ENCODE measurements at places on chromosomes 7 and 10. TPM values are rescaled to one million over a fixed set of nuclear protein-coding genes. Genes with fewer than 3 reads are reported as not detected.

Gene SH3PXD2A
- total RNA-seq, result 10.3 TPM

Gene EPDR1
- total RNA-seq, result 5.5 TPM

Gene HECW1
- 1.8 TPM for total RNA-seq

Gene PDK4
- 0.45 TPM for total RNA-seq

Gene OR2A42
- not detected for total RNA-seq

Gene PRKCQ
- 0.34 TPM for total RNA-seq

Gene CFAP69
- 0.30 TPM for total RNA-seq

Gene VKORC1L1
- 9.7 TPM for total RNA-seq

Gene SPDYE5
- not detected for total RNA-seq

Gene SLC13A1
- total RNA-seq, result not detected

Gene FGFBP3
- total RNA-seq, result 2.2 TPM

Gene SAP25
- total RNA-seq, result 0.34 TPM

Gene ZPBP
- not detected for total RNA-seq

Gene DPP6
- not detected for total RNA-seq

Gene PODXL
- total RNA-seq, result 0.17 TPM

Gene DNMBP
- total RNA-seq, result 12.4 TPM

Gene FZD8
- 0.84 TPM for total RNA-seq

Gene ZNF679
- not detected for total RNA-seq

Gene HOGA1
- 1.0 TPM for total RNA-seq

Gene RNF32
- 0.45 TPM for total RNA-seq

Gene TMEM60
- 21.2 TPM for total RNA-seq

Gene KDM7A
- 0.67 TPM for total RNA-seq

Gene OGDHL
- under 0.01 TPM for total RNA-seq

Gene TMEM229A
- not detected for total RNA-seq

Gene HTRA1
- 57.0 TPM for total RNA-seq

Gene CPA4
- 28.1 TPM for total RNA-seq

Gene ANKRD61
- not detected for total RNA-seq

Gene LIPF
- total RNA-seq, result not detected

Gene TEX36
- total RNA-seq, result not detected

Gene OIT3
- total RNA-seq, result not detected

Gene TRIM4
- 15.6 TPM for total RNA-seq

Gene RET
- total RNA-seq, result 0.17 TPM

Gene MOGAT3
- not detected for total RNA-seq

Gene SORBS1
- 0.34 TPM for total RNA-seq

Gene MAGI2
- total RNA-seq, result 1.5 TPM
